HuH-7.5 (cell line): ENCODE measurements at places on chromosomes 16 and 17.

- DNase-seq = no peak
Measured at GRCh38 chr17:59421722-59422121, 90.3 kb downstream of the YPEL2 start.

- DNase-seq = no peak
Measured at GRCh38 chr17:57515662-57516211, 229.4 kb downstream of the CCDC182 start.

DNA sequence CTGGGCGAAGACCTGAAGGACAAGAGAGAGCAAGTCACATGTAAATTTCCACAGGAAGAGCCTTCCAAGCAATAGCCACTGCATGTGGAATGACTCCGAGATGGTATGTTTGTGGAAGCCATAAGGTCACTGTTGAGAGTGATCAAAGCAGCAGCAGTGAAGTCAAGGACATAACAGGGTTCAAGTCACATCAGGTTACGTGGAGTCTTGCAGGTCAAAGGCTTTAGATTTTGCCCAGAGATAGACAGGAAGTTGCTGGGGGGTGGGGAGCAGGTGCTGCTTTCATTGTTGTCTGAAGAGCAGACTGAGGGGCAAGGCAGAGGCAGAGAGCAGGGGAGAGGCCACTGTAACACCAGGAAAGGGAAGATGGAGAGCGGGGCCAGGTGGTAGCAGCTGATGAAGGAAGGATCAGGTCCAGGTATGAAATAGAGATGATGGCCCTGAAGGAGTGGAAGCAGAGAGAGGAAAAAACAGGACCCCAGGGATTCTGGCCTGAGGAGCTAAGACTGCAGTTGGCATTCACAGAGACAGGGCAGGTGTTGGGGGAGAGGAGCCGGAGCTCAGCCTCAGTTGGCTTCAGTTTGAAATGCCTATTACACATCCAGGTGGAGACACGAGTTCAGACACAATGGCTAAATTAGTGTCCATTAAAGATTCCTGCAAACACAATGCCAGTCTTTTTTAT, 129.3 kb upstream of the AXIN2 start:
- no peak for DNase-seq

- DNase-seq = no peak
Measured at GRCh38 chr16:12769525-12769924, 34.2 kb downstream of the CPPED1 start.

GRCh38 chr17:57211543-57211942, 44.8 kb upstream of the MSI2 start:
- peak; percentile 46 for DNase-seq

DNA sequence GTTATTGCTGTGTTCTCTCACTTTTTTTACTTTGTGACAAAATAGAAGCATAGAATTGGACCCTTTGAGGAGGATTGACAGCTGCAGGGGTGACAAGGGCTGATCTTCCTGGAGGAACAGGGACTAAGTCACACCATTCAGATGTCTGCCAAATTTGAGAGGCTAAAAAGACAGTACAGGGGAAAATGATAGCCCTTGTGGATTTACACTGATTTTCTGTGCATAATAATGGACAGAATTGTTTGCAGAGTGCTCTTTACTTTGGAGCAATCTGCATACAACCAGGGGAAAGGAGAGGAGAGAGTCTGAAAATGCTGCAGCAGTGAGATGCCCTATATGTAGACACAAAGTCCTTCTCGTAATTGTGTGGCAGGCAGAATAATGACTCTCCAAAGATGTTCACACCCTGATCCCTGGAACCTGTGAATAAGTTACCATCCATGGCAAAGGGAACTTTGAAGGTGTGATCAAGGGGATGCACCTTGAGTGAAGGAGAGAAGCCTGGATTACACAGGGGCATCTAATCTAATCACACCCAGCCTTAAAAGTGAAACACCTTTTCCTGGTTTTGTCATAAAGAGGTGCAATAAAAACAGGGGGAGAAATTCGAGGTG, 221.4 kb upstream of the CPHXL start:
- DNase-seq = no peak

- no peak for DNase-seq
Measured at GRCh38 chr17:2485543-2485942, 26.1 kb downstream of the METTL16 start.

DNA sequence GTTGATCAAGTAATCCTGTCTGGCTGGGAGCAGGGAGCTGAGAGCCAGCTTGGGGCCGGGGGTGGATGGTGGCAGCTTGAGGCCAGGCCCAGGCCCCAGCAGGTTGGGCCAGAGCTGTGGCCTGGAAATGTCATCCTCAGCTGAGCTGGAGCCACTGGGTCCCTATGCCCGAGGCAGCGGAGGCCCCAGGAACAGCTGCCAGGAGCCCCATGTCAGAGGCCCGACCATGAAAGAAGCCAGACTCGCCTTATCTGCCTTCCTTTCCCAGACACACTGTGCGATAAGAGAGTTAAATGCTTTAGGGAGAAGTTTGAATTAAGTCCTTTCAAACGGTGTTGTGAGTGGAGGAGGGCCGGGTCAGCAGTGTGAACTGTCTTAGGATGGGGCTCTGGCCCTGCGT, 3.5 kb downstream of the SMTNL2 start:
- DNase-seq = no peak

GRCh38 chr16:4016658-4017057, 99.6 kb downstream of the ADCY9 start:
- DNase-seq = no peak

- no peak for DNase-seq
Measured at GRCh38 chr16:87421003-87421912, 29.1 kb downstream of the MAP1LC3B start.

GRCh38 chr17:37516127-37516571, 26.5 kb downstream of the DUSP14 start:
- DNase-seq = no peak

DNA sequence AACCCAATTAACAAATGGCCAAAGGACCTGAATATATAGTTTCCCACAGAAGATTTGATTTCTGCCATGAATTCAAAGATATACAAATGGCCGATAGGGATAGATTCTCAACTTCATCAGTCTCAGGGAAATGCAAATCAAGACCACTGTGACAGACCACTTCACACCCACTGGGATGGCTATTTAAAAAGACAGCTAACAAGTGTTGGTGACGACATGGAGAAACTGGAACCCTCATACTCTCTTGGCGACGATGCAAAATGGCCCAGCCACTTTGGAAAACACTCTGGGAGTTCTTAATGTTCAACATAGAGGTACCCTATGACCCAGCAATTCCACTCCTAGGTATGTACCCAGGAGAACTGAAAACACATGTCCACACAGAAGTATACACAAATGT, 17.4 kb upstream of the KREMEN2 start:
- DNase-seq = no peak

GRCh38 chr17:64736804-64737492, 74.8 kb upstream of the SMURF2 start:
- DNase-seq = no peak
